ENCODE measurements at places on chromosomes 16 and 17.
A peak's percentile ranks its signal among the peaks of the same experiment; 100 is the strongest.

GRCh38 chr17:80419255-80419654 is 4.3 kb downstream of the ENDOV start:
- no peak for DNase-seq

DNA sequence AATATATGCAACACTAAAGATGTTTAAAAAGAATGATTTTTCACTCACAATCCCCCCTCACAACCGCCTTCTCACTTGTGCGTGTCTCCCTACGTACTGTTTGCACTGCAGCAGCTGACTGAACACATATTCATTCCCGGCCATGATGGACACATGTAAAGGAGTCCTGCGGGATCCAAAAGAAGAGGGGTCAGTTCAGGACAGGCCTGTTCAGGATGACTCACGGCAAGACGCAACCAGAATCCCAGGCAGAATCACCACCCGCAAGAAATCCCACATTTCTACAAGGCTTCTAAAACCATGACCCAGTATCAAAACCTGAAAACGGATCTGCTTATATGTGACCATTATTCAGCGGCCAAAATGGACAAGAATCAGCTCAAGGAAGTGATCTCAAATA is 52.3 kb downstream of the CYB5D2 start:
- DNase-seq, result peak; percentile 54

DNA sequence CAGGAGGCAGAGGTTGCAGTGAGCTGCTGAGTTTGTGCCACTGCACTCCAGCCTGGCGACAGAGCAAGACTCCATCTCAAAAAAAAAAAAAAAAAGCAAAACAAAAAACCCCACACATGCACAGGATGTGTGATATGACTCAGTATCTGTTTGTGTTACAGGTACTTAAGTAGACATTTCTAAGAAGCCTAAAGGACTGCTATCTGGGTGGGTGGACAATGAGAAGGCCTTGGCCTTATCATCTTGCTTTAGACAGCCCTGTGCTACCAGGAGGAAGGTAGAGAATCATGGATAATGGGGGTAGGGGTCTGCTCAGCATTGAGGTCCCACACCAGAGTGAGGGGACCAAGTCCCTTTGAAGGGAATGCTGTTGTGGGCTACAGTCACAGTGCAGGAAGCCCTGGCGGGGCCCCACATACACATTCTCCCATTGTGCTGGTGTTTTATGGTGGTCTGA is 26.7 kb downstream of the PLD6 start:
- no peak for DNase-seq

GRCh38 chr16:1032607-1033006 is 39.9 kb upstream of the SSTR5 start:
- DNase-seq, result no peak

DNA sequence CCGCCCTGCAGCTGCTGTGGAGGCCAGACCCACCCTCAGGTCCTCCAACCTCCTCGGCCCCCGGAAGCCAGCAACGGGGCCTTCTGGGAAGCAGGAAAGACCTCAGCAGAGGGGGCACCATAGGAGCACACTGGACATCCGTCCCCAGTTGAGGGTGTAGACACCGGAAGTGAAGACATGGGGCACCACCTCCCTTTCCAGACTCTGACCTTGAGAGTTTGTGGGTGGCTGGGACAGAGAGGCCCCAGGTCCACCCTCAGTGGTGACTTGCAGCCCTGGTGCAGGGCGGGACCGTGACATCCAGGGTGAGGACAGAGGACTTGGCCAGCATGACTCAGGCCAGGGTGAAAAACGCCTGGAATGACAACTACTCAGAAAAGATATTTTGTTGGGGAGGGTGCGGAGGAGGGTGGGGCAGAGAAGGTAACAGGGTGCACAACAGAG is 19.9 kb downstream of the CEP295NL start:
- peak; percentile 76 for DNase-seq

DNA sequence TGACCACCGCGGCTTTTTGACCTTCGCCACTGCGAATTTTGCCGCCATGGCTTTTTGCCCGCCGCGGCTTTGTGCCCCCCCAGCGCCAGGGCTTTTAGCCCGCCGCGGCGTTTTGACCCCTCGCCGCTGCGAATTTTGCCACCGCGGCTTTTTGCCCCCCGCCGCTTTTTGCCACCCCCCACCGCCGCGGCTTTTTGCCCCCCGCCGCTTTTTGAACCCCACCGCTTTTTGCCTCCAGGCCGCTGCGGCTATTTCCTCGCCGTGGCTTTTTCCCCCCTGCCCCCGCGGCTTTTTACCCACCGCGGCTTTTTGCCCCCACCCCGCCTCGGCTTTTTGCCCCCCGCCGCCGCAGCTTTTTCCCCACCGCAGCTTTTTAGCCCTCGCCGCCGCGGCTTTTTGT is 134.8 kb upstream of the TP53TG3C start:
- DNase-seq, result no peak

GRCh38 chr17:75764711-75765421 is at the start of gene GALK1:
Gene GALK1 (minus strand): TSS chr17:75765192. CDS start chr17:75765136, 56 bp downstream.
- DNase-seq, result peak; percentile 57

DNA sequence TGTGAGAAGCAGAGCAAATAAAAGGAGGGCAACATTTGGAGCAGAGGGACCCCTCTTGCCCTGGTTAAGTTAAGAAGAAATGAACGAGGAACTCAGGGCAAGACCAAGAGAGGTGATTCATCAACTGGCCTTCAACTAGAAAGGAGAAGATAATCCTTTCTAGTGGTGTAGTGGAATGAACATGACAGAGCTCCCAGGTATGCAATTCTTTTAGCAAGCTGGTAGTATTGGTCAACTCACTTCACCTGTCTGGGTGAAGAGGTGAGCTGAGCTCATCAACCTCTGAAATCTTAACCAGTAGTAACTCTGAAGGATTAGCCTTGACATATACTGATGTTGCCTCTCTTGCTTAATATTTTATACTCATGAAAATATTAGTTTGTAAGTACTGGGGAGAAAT is 1024.7 kb upstream of the GOT2 start:
- no peak for DNase-seq

DNA sequence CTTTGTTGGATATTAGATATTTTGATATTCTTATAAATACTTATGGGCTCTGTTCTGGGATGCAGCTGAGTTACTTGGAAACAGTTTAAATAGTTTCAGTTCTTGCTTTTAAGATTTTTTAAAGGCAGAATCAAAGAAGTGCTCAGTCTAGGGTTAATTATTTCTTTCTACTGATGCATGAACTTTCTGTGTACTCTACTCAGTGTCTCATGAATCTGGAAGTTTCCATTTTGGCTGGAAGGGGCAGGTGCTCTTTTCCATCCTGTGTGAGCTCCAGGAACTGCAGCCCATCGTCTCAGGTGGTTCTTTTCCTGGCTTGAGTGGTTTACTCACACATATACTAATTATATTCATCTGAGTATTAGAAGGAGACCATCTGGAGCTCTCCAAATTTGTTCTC is 61.1 kb upstream of the CPHXL start:
- DNase-seq, result no peak

DNA sequence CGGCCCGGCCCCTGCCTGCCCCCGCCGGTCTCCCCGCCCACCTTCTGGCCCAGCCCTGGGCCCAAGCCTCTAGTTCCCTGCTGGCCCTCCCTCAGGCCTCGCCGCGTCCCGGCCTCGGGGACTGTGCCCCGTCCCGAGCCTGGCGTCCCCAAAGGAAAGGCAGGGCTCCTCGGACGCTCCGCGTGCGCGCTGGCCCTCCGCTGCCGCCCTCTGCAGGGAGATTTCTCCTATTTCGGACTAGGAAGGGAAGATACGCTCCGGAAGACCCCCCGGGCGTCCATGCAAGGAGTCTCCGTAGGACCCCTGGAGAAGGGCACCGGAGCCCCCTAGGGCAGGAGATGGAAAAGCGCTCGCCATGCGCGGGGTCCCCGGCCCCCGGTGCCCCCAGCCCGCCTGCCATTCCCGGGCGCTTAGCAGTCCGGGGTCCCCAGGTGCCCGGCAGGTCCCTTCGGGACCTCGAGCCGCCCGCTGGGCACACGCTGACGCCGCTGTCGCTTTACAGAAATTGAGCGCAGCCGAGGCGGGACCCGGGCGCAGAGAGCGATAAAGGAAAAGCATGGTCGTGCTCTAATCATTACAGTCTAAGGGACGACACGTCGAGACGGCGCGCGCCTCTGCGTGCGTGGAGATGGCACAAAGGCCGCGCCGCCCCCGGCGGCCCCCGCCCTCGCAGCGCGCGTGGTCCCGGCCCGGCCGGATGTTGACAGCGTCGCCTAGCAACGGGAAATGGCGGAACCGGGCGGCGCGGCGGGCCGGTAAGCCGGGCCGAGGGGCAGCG is at the start of gene CCDC40:
Gene CCDC40, plus strand, starts transcription at position 706 of the 778 bp plus-strand sequence. Its CDS starts 21 bp downstream, at position 727.
- DNase-seq, result peak; percentile 70

GRCh38 chr17:63358956-63359355 is 87.2 kb downstream of the CYB561 start:
- no peak for DNase-seq

DNA sequence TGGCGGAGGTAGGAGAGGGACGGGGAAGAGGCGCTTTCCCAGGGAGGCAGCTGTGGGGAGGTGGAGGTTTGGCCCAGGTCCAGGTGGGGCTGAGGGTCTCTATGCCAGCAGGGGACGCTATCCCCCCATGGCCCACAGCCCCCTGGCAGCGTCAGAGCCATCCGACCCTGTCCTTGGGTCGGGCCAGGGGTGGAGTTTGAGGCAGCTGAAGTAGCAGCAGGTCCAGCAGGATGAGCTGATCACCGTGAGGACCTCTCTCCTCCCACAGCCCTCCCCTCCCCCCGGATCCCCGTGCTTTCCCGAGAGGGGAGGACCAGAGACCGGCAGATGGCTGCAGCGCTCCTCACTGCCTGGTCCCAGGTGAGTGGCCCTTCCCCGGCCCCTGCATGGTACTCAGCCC is 3.2 kb downstream of the ZNF205 start:
- no peak for DNase-seq

Measured in fibroblast of skin of right quadriceps (primary cell).